Lower leg skin (tissue), 4 donors: ENCODE measurements at places on chromosomes 3 and 15.

DNA sequence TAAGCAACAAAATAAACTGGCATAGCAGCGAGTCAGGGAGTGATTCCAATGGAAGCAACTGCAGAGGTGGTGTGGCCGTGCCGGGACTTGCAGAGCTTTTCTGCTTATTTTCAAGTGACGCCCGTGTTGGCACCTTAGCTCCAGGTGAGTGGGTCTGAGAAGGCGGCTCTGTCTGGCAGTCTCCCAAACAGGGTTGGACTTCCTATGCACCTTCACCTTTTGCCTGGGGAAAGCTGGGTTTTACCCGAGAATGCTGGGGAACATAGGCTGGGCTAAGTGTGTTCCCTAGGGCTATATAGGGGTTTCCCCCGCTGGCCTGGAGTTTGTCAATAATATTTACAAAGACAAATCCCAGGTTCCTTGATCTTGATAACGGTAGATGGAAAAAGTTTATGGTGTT lies 179.9 kb upstream of the TBL1XR1 start:
- peak; percentile 78 for DNase-seq

DNA sequence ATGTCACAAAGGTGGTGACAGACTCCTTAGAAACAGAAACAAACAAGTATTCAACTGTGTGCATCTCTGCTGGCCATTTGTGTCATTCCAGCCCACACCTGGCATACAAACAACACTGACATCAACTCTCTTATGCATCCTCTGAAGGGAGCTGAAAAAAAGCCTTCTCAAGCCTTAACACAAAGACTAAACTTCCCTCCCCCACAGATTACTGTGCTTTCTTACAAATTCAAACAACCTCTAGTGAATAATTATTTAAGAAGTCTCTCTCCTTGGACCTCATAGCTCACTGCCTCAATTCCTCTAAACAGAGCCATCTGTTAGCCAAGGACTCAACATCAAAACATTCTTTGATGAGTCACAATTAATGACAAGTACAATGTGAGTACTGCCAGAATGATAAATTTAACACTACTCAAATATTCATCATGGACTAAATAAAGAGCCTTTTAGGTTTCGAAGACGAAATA lies 132.1 kb downstream of the WDR76 start:
- DNase-seq: no peak

DNA sequence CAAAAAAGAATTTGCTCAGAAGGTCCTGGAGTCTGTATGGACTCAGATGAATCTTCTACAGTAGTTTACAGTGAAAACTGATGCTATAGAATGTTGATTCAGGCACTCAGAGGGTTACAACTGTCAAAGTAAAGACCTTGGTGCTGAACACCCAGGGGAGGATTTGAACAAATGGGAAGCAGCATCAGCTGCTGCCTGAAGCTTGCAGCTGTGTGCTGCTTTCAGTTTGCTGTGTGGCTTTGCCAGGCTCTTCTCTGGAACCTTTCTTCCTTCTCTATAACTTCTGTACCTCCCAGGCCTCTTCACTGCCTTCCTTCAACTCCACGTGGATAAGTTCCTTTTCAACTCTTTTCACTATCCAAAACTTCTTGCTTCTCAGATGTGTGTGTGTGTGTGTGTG lies 214.2 kb downstream of the GRM7 start:
- no peak for DNase-seq

DNA sequence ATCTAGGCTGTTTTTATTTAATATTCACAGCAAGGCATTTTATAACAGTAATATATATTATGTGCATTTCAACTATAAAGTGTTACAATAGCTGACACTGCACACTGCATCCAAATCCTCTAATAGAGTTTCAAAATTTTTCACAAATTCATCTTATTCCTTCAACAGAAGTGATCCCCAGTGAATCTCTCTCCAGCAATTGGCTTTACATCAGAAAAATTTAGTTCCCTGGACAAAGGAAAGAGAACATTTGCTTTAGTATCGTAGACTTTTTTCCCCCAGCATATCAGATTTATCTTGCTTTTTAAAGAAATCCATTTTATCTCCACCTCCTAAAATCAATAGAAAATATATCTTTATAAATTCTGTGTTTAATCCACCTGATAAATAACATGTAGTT lies 868.6 kb downstream of the TBL1XR1 start:
- DNase-seq: no peak

GRCh38 chr3:171190668-171191067 lies 164.1 kb upstream of the SLC2A2 start:
- DNase-seq: no peak

GRCh38 chr3:186093271-186093900 lies 15.5 kb downstream of the ETV5 start:
- DNase-seq: no peak

DNA sequence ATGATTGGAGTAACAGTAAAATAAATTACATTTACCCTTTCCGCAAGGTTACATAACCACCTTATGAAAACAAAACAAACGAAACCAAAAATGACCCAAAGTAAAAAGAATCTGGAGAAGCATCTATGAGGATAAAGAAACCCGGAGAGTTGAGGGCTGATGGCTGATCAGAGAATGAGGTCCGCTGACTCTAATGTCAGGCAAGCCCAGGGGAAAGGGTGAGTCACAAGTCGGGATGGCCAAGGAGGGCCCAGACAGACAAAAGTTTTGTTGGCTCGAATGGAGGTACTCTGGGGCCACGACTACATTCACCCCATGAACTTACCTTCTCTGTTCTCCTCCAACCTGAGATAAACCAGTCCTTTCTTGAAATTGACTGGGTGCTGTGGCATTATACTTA lies 95.7 kb downstream of the RORA start:
- no peak for DNase-seq

- no peak for DNase-seq
Measured at GRCh38 chr3:187770224-187770623, 25.0 kb upstream of the BCL6 start.

DNA sequence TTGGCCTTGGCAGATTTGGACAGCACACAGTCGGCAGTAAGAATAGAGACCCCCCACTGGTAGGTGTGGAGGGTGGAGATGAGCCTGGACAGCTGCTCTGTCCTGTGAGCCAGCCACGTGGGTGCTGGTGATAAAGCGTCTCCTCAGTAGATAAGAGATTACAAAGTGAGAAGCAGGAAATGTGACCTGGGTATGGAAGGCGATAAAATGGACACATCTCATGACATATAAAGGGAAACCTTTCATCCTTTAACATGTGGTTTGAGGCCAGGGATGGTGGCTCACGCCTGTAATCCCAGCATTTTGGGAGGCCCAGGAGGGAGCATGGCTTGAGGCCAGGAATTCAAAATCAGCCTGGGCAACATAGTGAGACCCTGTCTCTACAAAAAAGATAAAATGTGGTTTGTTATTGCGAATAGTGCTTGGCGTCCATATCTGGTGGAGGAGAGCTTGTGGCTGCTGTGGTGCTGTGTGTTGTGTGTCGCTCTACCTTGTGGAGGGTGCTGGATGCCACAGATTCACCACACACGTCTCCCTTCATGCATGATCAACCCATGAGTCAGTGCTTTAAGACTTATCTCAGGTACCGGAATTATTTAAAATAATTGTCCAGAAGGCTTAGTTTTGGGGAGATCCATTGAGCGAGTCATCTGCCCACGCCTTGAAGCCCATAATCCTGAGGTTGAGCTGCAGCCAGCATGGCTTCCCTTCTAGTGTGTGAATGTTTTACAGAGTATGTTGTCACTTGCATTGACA lies 157.0 kb downstream of the GABRG3 start:
- no peak for DNase-seq

- DNase-seq: no peak
Measured at GRCh38 chr3:109982201-109982600, 644.9 kb upstream of the DPPA4 start.

DNA sequence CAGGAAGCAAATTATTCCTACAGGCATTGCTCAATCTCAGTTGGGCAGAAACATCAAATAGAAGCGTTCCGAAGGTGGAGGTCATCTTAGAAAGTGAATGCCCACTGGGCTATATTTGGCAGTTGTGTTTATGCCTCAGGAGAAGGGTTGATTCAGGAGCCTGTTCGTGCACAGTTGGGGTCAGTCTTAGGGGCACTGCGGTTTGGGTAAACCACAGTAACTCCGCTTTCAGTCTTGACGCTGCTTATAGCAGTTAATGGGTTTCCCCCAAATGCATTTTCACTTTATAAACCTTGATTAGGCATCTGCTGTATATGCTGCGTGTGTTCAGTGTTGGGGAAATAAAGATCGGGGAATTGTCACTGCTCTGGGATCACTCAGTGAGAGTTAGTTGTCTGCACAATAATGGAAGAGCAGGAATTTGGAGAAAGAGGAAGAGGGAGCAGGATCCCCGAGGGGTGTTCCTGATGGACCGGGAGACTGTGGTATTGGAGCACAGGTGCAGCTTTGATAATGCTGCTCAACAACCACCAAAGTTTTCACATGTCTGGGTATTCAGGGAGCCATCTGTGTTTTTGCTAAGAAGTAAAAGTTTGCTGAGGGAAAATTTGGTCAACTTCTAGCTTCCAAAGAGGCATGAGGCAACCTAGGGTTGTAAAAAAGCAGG lies 124.3 kb upstream of the EIF1B start:
- DNase-seq: no peak

DNA sequence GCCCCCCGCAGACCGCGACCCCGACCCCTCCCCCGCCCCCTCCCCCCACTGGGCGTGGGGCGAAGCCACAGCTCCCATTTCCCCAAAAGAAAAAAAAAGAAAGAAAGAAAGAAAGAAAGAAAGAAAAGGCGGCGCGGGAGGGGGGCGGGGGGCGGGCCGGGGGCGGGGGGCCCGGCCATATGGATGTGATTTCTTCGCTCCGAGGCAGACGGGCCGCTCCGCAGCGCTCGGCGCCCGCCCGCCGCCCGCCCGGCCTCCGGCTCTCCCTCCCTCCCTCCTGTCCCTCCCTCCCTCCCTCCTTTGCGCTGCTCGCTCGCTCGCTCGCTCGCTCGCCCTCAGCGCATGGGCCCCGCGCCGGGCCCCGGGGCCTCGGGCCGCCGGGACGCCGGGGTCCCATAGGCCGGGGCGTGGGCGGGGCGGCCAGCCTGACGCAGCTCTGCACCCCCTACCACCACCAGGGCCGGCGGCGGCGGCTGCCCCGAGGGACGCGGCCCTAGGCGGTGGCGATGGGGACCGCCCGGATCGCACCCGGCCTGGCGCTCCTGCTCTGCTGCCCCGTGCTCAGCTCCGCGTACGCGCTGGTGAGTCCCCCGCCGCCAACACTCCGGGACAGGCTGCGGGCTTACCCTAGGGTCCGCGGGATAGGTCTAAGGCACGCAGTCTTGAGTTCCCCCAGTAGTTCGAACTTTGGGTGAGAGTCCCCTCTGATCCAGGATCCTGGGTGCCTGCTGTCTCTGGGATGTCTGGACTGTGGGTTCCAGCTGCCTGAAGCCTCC lies 5.7 kb downstream of the PTH1R start:
- DNase-seq: no peak

GRCh38 chr15:70182858-70183695 lies 85.4 kb upstream of the TLE3 start:
- no peak for DNase-seq

DNA sequence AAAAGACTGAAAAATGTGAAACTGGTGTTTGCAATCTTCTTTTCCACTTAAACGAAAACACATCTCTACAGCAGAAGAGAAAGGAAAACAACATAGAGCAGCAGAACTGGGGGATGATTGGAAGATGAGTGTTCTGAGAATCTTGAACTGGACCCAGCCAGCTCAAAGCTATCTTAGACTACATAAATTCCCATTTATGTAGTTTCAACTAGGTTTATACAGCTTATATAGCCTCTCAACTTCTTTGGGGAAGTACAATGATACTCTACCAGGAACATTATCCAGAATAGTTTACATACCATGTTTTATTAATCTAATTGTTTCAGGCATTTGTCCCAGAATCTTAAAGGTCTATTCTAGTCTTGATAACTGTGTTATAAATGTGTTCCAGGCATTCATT lies 658.2 kb upstream of the LMCD1 start:
- no peak for DNase-seq

DNA sequence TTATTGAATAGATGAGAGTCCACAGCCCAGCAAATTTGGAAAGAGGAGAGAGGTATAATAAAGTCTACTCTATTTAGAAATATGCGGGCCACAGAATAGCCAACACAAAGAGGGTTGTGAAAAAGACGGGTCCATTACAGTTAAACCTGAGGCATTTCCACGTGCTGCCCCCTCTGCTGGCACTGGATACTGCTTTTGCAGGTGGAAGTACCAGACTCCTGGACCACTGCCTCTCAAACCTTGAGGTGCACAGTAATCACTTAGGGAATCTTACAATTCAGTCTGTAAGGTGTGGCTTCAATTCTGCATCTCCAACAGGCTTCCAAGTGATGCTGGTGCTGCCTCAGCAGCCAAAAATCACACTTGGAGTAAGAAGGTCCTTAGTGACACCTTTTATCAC lies 3.0 kb upstream of the TFDP2 start:
- DNase-seq: no peak

GRCh38 chr15:43423793-43424192 lies 52.9 kb downstream of the TUBGCP4 start:
- DNase-seq: no peak

DNA sequence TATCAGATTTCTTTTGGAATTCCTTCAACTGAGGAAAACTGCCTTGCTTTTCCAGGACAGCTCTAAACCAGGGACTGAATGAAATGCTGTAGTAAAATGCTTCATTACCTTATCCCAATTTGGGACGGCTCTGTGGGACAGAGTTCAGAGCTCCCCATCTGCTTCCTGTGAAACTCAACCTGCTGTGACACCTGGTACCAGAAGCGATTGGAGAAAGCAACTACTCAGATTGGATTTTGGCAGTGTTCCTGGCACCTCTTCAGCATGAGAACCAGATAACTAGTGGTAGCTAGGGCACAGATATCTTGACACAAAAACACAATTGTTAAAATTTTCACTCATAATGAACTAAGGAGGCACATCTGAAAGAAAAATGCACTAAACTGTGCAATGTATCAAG lies 539.1 kb downstream of the SI start:
- DNase-seq: no peak

GRCh38 chr3:50347187-50347813 lies 1.8 kb upstream of the ZMYND10 start:
- no peak for DNase-seq

DNA sequence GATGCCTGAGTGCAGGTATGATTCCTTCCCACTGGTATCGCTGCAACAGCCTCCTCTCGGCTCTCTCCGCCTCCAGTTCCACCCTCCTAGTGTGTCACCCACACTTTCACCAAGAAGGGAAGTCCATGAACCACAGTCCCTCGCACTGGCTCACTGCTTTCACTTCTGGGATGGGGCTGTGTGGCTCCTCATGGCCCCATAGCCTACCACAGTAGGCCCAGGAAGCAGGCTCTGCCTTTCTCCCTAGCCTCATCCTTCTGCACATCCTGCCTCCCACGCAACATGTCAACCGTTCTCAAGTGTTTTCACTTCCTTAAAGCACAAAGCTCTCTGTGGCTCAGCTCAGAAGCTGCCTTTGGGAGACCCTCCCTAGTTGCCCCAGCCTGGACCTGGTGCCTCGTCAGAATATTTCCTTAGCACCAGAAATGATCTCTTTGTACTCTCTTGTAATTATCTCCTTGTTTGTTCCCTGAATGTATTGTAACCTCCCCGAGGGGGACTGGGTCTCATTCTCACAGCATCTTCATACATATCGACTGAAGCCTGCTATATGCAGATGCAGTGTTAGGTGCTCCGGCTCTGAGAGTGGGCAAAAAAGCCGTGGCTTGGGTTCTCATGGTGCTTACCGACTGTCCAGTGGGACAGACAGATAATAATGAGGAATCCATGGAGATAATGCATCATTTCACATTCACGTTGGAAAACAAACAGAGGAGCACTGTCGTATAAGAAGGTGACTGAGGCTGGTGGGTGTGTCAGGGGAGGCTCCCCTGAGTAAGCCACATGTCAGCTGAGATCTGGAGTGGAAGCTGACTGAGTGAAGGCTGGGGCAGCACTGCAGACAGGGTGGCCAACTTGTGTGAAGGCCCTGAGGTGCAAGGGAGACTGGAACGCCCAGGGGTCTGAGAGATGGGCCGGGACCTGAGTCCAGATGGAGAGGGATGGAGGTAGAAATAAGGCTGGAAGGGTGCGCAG lies 107.1 kb downstream of the DGKG start:
- DNase-seq: no peak
